Kidney tubule cell (primary cell): ENCODE measurements at places on chromosomes 5 and 9.

DNA sequence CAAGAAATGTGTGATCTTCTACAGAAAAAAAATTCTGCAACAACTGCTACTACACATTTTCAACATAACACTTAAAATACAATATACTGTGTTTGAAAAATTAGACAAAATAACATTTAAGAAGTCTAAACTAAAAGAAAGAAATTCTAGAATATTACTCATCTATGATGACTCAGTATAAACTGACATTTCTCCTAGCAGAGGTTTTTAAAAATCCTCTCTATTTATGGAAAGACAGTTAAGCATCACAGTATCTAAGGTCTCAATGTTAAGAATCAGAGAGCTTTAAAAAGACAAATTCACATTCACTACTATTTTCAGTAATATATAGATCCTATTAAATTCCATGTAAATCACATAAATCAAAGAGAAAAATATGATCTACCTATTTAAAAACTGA, 61.3 kb downstream of the NR2F1-AS1 start:
- no peak for DNase-seq

- DNase-seq, result no peak
Observed at GRCh38 chr5:170632985-170633234, 129.1 kb downstream of the KCNIP1 start.

DNA sequence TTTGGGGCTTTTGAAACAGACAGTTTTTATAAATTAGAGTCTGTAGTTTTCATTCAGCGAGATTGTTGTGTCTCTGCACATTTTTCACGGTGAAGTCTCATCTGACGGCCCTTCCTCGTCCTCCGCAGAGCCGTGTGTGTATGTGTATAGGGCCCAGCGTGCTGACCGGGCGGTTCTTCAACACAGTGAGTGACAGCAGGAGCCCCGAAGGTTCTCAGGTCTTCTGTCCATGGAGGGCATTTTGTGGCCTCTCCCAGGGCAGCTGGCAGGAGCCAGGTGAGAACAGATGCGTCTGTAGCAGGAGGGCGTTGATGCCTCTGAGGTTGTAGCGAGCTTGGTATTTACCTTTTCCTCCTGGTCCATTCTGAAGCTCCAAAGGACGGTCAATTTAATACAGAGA, 116.0 kb upstream of the LPCAT1 start:
- no peak for DNase-seq

DNA sequence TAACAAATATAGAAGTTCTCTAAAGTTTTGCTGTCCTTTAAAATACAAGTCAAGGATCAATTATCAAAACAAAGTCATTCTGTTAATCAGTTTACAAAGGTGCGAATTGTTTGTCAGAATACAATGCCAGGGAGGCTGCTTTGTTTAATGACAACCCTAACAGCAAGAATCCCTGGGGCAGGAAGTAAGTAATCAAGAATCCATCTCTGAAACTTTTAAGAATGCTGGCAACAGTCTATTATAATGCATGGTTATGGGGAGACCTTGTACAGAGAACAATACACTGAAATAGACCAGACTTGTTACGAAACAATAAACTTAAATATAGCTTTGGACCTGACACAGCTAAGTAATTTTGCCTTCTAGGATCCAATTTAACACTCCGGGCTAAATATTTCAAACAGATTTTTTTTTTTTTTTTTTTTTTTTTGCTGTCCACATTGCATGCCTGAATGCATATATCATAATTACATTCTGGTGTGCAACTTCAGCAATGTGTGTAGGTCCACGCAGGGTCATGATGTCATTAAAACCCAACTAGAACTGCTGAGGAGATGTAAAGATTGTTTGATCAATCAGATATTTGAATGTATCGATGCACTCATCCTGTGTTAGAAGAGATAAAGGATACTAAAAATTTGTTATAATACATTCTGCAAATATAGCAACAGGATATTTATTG, 421.3 kb downstream of the CETN3 start:
- no peak for DNase-seq

- DNase-seq, result no peak
Observed at GRCh38 chr9:90808890-90809685, 7.5 kb downstream of the SYK start.

DNA sequence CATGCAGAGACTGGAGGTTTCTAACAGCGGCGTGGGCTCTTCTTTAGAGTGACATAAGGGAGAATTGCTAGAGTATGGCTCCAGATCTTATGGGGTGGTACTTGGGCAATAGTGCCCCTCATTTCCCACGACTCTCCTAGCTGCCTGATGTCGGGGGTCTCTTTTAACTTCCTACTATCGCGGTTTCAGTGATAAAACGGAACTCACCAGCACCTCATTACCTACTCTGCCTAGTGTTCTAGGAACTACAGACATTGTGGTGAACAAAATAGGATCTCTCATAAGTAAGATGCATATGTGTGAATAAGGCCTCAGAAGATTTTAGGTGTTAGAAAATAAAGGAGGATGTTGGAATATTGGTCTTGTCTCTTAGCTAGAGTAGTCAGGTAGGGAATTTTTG, 1.1 kb downstream of the ICE1 start:
- DNase-seq, result no peak

DNA sequence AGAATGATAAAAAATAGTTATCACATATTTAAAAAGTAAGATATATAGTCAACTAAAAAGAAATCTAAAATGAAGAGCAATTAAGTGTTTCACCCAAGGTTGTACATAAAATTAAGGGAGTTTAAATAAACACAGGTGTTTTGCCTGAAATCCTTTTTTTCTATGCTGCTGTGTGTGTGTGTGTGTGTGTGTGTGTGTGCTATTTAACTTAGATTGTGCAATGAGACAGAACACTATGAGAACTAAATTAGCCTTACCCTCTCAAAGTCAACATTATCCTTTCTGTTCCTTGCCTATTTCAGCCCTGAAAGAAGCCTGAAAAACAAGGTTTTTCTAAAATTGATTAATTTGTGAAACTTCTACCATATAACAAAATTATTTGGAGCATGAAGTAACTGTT, 516.2 kb downstream of the ELAVL2 start:
- DNase-seq, result no peak

GRCh38 chr9:90905822-90906221, 104.2 kb downstream of the SYK start:
- DNase-seq, result no peak

DNA sequence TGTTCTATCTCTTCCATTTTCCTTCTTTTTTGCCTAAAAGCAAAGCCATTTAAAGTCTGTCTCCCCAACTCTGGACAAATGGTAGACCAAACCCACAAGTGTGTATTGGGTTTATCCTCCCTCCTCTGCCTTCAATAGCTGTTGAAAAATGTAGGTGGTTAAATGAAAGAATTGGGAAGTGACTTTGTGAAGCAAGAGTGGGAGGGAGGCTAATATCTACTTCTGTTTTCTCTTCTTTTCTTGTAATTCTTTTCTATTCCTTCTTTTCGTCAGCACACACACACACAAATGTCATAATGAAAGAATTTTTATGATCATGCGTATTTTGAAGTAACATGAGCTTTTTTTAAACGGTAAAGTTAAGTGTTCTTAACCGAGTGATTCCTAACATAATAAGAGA, 3.8 kb downstream of the CCDC152 start:
- no peak for DNase-seq

GRCh38 chr5:154236536-154237375, 46.2 kb downstream of the GALNT10 start:
- no peak for DNase-seq

DNA sequence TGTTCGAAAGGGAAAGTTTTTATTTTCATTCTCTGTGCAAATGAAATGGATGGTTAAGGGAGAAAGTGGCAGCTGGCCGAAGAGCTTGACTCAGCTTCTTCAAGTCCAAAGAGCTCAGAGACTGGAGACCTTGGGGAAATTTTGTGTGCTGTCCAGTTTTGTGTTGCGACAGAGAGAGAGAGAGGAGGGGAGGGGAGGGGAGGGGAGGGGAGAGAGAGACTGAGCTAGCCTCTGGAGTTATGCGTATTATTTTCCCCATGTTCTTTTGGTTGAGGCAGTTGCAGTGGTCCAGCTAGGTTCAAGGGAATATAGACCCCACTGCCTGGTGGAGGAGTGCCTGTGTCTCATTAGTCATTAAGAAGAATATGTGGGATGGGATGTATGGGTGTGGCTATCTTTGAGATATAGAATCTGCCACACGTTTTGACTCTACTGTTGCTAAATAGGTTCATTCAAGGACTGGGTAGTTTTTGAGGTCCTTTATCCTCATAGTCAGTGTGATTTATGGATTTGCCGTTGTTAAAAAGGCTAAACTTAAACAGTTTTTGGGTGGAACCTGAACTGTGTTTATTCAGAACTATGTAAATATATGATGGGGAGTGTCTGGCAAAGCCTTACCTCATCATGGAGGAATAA, 69.7 kb downstream of the ARHGAP26 start:
- DNase-seq, result no peak

DNA sequence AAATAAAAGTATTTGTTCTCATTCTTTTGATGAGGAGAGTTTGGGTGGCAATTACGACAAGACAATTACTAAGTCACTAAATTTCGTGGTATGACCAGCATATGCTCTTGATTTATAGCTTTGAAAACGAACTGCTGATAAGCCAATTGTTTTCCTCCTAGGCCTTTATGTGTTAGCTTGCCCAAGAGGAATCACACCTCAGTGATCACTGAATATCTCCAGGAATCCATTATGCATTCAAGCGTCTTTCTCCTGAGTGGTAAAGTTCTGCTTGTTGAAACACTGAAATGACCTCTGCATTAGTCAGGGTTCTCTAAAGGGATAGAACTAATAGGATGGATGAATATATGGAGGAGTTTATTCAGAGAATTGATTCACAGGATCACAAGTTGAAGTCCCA, 677.7 kb upstream of the MEF2C start:
- peak; percentile 93 for DNase-seq

DNA sequence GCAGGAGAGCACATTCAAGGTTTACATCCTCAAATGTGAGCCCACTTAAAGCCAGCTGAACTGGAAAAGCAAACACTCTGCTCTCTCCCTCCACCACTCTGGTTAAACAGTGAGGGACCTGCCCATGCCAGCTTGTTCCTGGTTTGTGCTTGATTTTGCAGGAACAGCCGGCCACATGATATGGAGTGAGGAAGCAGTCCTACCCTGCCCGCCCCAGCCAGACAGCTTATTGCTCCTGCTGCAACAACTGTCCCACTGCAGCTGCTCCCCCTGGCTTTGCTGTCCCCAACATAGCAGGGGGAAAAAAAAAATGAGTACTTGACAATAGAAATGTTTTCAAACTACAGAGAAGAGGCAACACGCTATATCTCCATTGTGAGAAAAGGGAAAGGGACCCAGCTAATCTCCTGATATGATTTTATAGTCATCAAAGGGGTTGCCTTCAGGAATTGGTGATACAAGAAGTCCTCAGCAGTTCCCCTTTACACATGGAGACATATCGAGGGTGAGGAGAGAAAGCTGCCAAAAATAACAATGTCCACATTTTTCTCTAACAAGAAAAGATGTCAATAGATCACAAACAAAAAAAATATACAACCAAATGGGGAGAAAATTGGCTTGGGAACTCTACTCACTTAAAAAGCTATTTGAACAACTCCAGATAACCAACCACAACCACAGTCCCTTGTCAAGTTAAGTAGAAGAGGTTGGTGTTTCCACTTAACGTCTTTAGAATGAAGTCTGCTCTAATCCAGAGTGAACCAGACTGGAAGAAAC, 4.6 kb downstream of the MYO10 start:
- peak; percentile 45 for DNase-seq

- peak; percentile 54 for DNase-seq
Observed at GRCh38 chr5:87327998-87328397, 60.3 kb downstream of the RASA1 start.

- peak; percentile 50 for DNase-seq
Observed at GRCh38 chr9:5870691-5871090, 20.0 kb upstream of the MLANA start.

GRCh38 chr9:83662933-83663332, 40.0 kb downstream of the IDNK start:
- no peak for DNase-seq

- DNase-seq, result no peak
Observed at GRCh38 chr5:179620293-179620692, 3.2 kb downstream of the HNRNPH1 start.

DNA sequence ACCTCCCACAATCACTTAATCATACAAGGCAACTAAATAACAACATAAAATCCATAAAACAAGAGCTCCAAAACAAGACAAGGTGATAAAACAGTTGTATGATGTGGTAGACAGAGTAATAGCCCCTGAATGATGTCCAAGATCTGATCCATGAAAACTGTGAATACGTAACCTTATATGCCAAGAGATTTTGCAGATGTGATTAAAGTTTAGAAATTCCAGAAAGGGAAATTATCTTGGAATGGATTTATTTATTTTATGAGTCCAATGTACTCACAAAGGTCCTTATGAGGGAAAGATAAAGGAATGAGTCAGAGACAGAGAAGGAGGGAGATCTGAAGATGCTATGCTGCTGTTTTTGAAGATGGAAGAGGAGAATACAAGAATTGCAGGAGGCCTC, 1775.7 kb upstream of the C9orf72 start:
- no peak for DNase-seq

DNA sequence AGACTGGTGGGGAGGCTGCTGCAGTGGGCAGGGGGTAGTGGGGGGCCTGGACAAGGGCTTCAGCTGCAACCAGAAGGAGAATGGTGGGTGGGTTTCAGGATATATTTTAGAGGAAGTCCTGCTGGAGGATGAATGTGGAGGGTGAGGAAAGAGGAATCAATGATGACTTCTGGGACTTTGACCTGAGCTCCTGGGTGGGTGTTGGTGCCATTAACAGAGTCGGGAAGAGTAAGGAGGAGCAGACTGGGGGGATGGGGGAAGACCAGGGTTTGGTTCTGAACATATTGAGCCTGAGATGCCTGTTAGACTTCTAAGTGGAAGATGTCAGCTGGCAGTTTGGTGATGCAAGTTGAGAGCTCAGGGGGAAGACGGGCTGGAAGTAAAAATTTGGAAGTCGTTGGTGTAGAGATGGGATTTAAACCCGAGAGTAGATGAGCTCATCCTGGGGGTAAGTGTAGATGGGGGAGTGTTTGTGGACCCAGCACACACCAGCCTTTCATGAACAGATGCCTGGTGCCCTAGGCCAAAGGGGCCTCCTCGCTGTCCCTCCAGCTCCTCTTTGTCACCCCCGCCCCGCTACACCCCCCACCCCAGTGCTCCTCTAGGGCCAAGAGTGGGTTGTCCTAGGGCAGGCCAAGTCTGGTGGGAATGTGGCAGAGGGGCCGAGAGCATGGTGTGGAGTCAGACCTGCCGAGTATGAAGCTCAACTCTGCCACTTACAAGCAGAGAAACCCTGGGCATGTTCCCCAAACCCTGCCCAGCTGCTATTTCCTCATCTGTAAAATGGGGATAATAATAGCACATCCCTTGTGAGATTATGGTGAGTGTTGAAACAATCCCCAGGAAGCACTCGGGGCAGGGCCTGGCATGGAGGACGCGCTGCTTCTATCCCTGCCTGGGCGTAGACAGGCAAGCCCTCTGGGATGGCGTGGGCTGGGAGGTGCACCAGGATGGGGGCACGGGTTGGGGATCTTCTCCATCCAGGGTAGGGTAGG, 4.0 kb downstream of the DNM1 start:
- DNase-seq, result no peak
